ENCODE measurements at places on chromosomes 5 and 9. TPM values are rescaled to one million over a fixed set of nuclear protein-coding genes. Genes with fewer than 3 reads are reported as not detected.

DNA sequence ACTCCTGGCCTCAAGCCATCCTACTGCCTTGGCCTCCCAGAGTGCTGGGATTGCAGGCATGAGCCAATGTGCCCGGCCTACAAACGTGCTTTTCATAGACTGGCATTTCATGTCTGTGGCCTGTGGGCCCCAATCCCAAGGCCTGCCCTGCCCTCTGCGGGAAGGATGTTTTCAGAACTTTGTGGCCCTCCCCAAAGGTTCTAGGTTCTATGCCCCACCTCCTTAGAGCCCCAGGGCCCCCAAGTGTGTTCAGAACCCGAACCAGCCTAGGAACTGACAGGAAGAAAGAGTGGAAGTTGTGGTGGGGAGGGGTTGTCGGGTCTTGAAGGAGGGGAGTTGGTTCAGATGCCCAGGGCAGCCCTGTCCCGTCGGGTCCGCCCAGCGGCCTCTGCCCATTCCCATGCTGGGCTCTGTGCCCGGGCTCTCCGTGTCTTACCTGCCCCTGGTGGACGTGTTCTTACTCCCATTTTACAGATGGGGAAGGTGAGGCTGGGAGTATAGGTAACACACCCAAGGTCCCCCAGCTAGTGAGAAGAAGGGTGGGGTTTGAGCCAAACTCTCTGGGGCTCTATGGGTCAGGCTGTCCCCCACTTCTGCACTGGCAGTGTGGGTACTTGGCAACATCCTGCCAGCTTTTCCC lies 175.8 kb upstream of the IER5L start:
- no peak for ATAC-seq

DNA sequence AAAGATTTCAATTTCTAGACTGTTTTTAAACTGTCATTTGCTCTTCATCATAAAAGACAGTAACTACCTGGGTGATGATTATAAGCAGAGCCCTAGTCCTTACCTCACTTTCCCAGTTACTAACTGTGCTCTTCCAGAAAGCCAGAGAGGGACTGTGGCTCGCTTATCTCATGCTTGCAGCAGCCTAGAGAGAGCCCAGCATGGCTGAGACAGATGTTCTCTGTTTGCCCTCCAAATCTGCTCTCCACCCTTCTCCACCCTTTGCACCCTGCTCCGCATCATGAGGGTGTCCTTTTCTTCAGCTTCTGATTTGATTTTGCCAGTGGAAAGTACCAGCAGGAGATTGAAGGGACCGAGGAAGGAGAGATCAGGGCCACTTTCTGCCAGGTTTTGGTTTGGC lies 61.2 kb upstream of the SELENOP start:
- ATAC-seq = no peak

DNA sequence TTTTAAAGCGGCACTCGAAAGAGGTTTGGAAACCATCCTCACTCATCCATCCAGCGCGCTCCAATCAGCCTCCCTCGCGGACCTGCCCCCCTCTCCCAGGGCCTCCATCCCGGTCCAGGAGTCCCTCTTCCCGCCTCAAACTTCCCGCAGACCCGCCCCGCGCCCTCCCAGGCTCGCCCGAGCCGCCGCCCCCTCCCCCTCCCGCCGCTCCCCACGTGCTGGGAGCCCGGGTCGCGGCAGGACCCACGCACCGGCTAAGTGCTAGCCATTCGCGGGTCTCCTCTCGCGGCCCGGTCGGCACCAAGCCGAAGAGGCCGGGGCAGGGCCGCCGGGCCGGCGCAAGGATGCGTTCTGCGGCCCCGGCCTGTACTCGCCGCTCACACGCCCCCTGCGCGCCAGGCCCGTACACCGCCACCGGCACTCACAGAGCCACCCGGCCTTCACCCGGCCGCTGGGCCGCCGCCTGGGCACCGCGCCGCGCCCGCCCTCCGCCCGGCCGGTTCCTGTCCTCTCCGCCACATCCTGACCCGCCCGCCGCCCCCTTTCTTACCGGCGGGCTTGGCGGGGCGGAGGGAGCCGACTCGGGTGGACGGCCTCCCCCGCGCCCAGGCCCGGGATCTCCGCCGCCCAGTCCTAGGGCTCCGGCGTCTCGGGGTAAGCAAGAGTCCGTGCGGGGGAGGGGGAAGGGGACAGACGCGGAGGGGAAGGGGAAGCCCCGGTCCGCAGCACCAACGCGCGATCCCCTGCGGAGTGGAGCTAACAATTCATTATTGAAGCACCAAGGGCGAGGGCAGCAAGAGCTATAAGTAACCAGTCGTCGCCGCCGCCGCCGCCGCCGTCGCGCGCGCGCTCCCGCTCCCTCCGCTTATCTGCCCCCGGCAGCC lies 576 bp downstream of the CHD1 start:
- ATAC-seq = peak; percentile 34

FCN1 gene
- total RNA-seq = not detected

RNF208 gene
- total RNA-seq = 7.4 TPM
